ENCODE measurements at places on chromosomes 7 and 10.

- DNase-seq, result no peak
Measured at GRCh38 chr7:140294454-140294853, 103.9 kb downstream of the SLC37A3 start.

DNA sequence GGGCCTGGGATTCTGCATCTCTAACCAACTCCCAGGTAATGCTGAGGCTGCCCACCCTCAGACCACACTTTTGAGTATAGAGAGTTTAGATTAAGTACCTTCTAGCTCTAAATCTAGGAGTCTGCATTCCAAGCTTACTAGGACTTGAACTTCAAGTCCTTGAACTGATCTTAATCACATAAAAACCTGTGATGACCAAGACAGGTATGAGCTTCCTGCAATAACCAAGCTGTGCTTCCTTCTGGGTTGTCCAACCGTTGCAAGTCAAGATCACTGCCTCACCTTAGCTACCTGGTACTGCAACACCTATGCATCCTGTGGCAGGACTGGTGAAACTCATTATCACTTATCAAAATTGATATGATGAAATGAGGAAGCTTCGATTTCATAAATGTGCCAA, 32.9 kb upstream of the RAPGEF5 start:
- no peak for DNase-seq

GRCh38 chr7:47183862-47184590, 397.9 kb downstream of the TNS3 start:
- no peak for DNase-seq

GRCh38 chr10:62618576-62619412, 185.7 kb upstream of the ADO start:
- DNase-seq, result peak; percentile 21

DNA sequence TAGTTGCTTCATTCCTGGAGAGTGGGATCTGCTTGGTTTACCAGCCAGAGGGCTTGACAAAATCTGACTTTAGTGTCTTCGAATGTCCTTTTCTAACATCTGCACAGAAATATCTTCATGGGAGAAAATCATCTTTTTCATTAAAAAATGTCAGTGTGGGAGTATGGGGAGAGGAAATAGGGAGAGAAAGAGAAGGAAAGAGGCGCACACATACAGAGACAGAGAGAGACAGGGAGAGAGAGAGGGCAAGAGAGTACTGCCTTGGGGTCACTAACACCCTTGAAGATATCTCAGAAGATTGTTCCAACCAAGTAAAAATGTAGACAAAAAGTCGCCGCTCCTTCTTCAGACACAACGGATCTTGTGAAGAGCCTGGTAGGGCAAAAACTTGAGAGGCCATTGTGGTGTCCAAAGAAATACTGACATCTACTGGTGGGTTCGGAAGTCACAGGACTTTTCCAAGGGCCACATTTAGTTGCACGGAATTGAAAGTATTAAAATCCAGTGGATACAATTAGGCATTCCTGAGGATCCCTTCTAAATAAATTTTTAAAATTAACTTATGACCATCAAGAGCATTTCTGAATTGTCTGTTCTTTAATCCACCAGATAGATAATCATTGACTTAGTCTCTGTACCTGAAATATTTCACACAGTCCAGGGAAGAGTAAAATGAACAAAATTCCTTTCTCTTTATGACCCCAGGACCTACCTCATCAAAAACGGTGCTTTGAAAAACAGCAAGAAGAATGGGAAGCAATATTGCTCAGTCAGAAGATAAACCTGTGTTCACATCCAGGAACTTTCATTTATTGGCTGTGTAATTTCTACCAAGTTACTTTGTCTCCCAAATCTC, 29.7 kb downstream of the VIM start:
- DNase-seq, result peak; percentile 77

- no peak for DNase-seq
Measured at GRCh38 chr7:81234896-81235295, 316.0 kb upstream of the SEMA3C start.

DNA sequence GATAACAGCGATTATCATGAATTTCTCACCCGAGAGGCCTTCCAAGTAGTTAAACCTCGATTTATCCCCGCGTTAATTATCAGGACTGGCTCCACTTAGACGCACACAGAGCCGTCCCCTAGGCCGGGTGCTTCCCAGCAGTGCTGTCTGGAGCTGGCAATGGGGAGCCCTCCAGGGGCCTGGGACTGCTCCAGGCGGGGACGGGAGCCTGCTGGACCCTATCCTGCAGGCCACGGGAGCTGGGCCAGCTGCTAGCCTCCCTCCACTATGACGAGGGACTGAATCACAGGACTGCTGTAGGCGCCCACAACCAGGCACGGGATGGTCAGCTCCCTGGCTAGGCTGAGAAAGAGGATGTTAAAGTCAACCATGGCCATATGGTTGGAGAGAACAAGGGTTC, 229.1 kb downstream of the ELFN1 start:
- DNase-seq, result no peak
